ENCODE measurements at places on chromosomes 6 and 20.
A peak's percentile ranks its signal among the peaks of the same experiment; 100 is the strongest.

DNA sequence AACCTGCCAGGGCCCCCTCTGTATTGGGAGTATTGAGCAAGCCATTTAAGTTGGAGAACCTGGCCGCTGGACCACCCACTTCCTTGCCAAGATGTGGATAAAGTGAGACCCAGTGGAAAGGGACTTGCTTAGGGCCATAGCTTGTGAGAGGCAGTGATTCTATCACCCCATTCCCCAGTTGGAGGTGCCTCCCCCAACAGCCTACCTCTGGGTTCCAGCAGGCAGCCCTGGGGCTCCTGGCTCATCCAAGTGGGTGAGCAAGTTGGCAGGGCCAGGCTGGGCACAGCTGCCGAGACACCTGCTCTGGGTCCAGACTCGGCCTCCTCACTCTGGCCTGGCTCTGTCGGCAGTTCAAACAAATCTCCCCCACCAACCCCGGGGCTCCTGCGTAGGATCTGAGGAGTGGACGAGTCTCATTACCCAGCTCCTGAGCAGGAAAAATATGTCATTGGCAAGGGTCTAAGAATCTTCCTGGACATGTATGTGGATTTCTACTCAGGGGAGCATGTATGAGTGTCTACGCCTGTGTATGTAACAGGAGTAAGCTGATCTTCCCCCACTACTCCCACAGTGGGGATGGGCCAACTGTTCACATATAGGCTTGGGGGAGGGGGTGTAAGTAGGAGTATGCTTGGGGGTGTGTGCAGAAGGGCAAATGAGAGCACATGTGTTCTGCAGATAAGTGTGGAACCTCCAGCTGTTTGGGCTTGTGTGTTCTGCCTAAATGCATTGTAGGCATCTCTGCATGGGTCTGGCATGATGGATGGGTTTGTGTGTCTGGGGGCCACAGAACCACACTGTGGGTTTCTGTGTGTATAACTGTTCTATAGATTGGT is 1.9 kb downstream of the ID1 start:
- DNase-seq = no peak

DNA sequence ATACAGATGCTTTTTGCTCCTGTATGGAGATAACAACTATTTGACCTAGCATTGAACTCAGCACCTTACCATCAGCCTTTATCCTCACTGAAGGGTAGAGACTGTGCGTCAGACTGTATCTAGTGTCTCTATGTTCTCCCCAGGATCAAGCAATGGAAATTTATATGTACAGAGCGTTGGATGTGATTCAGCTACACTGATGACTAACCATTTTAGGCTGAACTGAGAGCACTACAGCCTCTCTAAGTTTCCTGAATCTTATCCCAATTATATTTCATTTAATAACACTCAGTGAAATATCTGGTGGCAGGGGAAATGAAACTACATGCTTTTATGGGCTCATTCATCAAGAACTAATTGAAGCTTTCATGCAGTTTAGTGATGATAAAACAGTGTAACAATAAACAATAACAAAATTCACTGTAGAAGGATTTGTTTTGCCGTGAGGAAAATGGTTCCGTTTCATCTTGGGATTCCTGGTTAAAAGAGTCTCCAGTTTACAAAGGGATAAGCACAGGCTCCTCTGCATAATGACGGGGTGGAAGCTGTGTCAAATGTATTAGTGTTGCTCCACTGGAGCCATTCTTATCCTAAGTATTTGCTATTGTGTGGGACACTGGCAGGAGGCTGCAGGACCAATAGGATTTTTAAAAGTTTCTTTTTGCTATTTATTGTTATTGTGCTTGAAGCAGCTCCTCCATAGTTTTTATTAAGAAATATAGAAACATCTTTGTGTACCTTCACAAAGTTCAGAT is 567.6 kb upstream of the MMS22L start:
- no peak for DNase-seq

DNA sequence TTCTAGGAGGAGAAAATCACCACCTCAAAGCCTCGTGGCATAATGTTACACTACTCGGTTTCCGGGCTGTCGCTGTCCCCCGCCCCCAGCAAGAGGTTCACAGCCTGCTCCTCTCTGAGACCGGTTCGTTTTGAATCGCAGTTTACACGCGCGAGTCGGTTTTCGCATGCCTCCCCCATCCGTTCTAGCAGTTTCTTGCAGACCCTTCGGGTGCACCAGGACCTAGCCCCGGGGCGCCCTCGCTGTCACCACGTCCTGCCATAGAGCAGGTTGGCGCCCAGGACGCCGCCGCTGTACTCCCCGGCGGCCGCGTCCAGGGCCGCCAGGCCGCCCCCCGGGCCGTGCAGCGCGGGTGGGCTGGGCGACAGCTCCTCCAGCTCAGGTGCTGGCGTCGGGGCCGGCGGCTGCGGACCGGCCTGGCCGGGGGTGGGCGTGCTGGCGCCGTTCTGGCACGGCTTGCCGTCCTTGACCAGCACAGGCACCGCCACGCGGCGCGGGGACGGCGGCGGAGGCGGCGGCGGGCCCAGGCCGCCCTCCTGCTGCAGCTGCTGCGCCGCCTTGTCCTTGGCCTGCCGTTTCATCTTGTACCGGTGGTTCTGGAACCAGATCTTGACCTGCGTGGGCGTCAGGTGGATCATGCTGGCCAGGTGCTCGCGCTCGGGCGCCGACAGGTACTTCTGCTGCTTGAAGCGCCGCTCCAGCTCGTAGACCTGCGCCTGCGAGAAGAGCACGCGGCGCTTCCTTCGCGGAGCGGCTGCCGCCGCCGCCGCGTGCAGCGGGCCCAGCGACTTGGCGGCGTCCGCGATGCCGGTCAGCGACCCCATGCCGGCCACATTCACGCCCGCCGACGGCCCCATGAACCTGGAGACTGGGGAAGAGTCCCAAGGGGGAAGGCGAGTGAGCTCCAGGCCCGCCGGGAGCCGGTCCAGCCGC is 1.4 kb downstream of the NKX2-4 start:
- no peak for DNase-seq

GRCh38 chr6:138562691-138563090 is 63.4 kb upstream of the NHSL1 start:
- no peak for DNase-seq

- DNase-seq = no peak
Observed at GRCh38 chr20:23754731-23755130, 4.0 kb upstream of the CST1 start.

DNA sequence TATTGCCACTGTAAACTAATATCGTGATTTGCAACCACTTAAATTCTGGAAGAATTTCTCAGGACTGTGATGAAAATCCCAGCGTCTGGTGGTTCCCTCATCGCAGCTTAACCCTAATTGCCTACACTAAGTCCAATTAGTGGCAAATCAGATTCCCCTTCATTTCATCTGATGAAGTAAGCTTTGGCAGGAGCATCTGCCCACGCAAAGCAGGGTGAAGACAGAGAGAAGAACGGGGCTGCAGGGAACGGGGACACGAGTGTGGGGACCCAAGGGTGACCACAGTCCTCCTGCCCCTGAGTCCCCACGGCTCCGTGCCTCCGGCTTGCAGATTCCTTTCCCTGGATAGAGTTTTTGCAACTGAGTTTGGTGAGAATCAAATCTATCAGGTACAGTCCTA is 159.5 kb downstream of the LY86 start:
- no peak for DNase-seq

DNA sequence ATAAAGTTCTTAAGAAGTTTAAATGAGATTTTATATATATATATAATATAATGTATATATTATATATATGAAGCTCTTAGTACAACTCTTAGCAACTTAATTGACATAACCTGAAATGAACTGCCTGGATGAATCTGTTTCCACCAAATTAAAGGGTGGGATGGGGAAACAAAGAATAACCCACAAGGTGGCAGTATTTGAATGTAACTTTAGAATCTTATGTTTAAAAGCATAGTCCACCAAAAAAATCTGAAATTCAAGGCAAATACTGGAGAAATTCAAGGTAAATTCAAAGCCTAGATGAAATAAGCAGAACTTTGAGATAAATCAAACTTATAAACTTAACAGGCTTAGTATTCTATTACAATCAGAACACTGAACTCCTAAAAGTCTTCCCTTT is 4.4 kb upstream of the IBTK start:
- no peak for DNase-seq

DNA sequence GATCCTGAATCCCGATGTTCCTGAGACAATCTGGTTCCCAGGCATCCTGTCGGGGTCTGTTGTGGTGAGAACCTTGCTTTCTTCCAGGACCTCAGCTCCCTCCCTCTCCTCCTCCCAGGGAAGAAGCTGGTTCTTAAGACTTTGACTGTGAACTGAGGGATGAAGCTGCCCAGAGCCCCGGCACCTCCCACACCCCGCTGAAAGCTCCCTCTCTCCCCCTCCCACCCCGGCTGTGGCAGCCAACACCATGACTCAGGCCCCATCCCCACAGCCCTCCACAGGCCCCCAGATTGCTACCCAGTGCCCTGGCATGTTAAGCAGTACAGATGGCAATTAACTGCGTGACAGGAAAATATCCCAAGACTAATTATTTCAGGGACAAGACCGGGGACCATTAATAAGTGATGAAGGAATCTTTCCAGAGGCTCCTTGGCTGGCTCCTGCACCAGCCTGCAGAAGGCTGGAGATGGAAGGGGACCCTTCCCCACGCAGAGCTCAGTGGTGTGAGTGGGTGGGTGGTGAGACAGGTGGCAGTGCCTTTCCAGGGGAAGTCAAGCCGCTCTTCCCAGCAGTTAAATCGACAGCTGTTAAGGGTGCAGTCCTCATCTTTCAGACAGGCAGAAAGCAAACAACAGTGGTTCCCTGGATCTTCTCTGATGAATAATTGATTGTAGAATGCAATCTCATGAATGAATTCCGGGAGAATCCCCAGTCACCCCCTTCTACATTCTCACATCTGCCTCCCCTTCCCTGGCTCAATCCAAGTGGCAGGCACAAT is 237.9 kb downstream of the LRFN2 start:
- peak; percentile 52 for DNase-seq

DNA sequence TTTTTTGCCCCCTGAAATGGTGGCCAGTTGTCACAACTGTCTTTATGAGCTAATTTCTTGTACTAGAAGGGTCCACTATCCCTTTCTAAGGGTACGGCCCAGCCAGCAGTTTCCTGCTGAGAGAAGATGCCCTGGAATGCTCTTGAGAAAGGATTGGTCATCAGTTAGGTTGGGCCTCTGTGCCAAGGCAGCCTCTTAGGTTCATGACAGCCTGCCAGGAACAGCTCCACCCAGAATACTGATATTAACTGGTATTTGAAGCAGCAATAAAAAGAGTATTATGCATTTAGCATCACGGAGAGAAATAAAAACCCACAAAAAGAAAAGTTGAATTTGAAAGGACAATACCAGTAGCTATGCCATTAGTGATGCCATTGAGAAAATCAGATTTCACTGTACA is 9.0 kb upstream of the HINT3 start:
- DNase-seq = no peak

- DNase-seq = no peak
Observed at GRCh38 chr6:16372029-16372776, 133.8 kb downstream of the GMPR start.

GRCh38 chr6:84853901-84854300 is 89.5 kb upstream of the TBX18 start:
- DNase-seq = no peak

DNA sequence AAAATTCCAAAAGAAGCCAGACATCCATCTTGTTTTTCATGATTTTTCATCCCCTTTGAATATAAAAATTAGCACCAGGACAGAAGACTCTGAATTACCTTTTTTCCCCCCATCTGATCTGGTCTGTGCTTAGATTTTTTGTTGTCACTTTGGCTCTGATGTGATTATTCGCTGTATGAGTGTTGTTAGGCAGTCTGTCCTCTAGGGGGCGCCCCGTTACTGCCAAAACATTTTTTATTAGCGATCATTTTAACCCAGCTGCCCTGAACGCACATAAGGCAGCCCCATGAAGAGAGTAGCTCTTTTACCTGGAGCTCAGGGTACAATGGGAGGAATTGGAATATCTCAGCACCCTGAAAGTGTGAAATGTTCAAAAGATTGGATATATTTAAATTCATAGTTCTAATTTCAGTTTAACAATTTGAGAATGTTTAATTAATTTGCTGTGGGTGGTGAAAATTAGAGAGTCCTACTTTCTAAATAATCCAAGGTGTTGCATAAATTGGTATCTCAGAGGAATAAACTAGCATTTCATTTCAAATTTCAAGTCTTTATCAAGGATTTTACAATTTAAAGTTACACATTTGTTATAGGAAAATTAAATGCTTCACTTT is 60.8 kb downstream of the PRPH2 start:
- DNase-seq = peak; percentile 78

DNA sequence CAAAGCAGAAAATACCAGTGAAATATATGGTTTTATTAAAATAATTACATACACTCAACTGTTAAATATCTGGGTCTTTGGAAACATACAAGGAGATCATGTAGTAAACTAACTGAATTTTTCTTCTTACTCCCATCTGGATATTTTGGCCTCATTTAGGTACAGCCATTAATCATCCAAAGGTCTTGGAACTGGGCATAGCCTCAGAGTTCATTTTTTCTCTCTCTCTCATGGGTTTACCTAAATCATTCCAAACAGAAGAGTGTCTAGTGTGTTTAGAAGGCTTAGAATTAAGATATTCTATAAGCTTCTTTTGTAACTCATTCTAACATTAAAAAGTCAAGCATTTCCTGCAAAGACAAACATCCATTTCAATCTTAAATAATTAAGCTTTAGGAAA is 79.4 kb downstream of the HMGCLL1 start:
- DNase-seq = no peak

DNA sequence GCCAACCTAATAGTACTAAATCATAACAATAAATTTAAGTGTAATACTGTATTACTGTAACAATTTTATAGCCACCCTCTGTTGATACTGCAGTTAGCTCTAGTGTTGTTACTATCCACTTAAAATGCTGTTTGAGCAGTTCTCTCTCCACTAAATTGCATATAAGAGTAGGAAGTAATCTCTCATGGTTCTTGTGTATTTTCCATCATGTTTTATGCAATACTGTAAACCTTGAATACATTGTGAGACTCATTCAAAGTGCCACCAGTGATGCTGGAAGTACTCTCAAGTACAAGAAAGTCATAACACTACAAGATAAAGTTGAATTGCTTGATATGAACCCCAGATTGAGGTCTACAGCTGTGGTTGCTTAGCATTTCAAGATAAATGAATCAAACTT is 65.5 kb downstream of the WASF1 start:
- DNase-seq = no peak

DNA sequence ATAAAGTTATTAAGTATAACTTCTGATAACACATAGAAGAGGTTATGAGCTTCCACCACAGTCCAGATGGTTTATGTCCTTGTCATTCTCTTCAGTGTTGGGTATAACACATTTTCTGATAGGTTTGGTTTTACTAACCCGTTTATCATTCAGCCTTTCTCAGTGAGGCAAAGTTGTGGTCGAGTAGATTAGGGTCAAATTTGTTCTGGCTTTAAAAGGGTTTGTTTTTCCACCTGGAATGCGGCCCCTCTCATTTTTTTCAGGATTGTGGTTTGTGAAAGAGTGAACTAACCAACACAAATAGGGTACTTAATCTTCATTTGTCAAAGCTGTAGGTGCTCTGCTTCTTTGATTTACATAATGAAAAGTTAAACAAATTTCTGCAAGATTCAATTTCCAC is 204.2 kb upstream of the ASCC3 start:
- DNase-seq = no peak

- no peak for DNase-seq
Observed at GRCh38 chr20:22070610-22071058, 365.2 kb downstream of the PAX1 start.

All from tibial artery (tissue), 4 donors.